ENCODE measurements at places on chromosomes 1 and 21. TPM values are rescaled to one million over a fixed set of nuclear protein-coding genes. Genes with fewer than 3 reads are reported as not detected.

The EDN2 gene
- not detected for total RNA-seq

The APP gene
- 492 TPM for total RNA-seq

The PRKAB2 gene
- total RNA-seq, result 9.6 TPM

The SEMA4A gene
- 0.57 TPM for total RNA-seq

The AMY1C gene
- total RNA-seq, result not detected
